Endodermal cell (in vitro differentiated cells): ENCODE measurements at places on chromosomes 7 and 10.
A peak's percentile ranks its signal among the peaks of the same experiment; 100 is the strongest.

- DNase-seq, result peak; percentile 68
Measured at GRCh38 chr7:30694774-30695721, 12.8 kb upstream of the CRHR2 start.

GRCh38 chr10:61480208-61480607 is 27.0 kb upstream of the TMEM26 start:
- no peak for DNase-seq

DNA sequence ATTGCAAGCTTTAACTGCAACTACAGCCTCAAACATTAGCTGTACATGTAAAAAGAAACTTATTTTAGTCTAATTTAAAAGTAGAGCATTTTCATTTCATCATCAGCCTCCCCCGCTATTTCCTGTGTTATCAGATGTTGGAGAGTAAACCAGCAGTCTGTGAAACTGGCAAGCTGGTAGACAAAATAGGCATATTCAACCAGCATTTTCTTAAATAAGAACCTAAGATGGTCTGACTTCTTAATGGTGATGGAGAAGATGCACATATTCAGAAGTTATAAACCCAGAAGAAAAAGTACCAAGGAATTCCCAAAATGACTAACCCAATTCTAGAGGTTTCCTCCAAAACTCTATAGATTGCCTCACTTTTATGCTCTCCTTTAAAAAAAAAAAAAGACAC is 24.9 kb downstream of the PIK3AP1 start:
- no peak for DNase-seq

- no peak for DNase-seq
Measured at GRCh38 chr10:33277135-33277536, 57.3 kb downstream of the NRP1 start.

- no peak for DNase-seq
Measured at GRCh38 chr10:130000918-130001317, 36.8 kb upstream of the EBF3 start.

GRCh38 chr7:93364806-93365205 is 132.6 kb downstream of the VPS50 start:
- DNase-seq, result no peak

GRCh38 chr10:57692255-57692980 is 575.3 kb downstream of the IPMK start:
- DNase-seq, result no peak

DNA sequence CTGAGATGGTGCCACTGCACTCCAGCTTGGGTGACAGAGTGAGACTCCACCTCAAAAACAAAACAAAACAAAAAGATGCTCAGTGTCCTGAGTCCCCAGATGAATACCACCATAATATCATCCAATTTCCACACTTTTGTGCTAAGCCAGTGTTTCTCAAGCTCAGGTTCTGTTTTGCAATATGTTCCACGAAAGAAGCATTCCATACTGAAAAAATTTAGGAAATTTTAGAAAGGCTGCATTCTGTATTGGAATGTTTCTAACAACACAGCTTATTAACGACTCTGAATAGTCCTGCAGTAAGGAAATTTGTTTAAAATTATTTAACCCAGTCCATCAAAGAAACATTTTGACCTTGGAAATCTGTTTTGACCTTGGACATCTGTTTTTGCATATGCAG is 142.4 kb downstream of the EPC1 start:
- no peak for DNase-seq

GRCh38 chr10:97547271-97547600 is 25.3 kb upstream of the ANKRD2 start:
- no peak for DNase-seq
